ENCODE measurements at places on chromosomes 2 and 18.

DNA sequence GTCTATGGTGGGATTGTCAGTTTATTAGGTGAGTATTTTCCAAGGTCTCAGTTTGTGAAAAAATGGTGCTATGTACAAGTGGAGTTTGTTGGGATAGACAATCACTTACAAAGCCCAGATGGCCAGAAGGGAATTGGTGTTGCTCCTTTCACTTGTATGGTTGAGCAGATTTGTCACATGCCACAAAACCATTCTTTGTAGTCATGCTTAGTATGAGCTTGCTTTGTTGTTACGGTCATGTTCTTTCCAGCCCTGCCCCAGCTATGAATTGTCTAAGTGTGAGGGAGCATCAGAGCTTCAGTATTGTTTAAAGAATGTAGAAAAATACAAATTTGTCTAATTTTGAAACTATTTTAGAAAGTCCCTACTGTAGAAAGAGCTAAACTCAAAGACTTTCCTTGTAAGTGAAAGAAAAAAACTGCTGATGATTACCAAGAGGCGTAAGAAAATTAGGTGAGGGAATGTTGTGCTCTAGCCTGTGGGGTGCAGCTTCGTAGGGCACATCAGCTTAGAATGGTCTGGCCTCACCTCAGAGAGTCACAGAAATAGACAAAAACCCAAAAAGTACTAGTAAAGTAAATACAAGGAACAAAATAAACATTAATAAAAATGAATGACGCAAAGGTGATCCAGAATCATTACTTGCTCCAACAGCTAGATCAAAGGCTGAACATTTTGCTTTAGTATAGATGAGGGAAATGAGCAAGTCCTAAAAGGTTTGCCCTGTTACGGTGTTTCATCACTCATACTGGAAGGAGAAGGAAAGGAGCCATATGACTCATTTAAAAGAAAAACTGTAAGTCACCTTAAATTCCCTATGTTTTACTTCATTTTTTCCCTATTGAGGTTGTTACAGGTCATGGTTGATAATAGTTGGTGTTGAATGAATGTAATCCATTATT is 9.2 kb downstream of the TGIF1 start:
- DNase-seq, result no peak

DNA sequence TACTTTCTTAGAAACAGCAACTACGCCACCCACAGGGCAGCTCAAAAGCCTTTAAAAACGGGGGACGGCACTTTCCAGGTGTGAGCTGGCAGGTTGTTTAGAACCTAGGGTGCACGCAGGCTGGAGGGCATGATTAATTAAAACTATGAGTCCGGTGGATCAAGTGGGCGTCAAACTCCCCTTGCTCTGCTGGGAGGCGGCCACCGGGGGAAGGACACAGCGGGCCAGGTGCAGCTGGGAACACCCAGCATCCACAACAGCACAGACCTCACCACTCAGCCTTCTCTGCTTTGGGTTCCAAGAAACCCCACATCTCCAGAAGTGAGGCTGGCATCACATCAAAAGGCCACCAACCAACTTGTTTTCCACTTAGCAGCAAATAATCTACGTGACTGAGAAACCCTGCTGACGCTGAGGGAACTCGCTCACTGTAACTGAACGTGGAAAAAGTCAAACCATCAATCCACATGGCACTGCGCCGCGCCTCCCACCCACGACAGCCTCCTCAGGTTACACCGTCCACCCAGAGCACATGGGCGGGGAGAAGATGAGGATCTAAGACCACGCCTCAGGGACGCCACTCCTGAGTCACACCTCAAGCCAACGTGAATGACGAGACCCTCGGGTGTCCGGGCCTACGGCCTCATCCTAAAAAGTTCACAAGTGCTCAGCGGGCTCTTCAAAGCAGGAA is 118.2 kb downstream of the ZNF516 start:
- DNase-seq, result no peak

DNA sequence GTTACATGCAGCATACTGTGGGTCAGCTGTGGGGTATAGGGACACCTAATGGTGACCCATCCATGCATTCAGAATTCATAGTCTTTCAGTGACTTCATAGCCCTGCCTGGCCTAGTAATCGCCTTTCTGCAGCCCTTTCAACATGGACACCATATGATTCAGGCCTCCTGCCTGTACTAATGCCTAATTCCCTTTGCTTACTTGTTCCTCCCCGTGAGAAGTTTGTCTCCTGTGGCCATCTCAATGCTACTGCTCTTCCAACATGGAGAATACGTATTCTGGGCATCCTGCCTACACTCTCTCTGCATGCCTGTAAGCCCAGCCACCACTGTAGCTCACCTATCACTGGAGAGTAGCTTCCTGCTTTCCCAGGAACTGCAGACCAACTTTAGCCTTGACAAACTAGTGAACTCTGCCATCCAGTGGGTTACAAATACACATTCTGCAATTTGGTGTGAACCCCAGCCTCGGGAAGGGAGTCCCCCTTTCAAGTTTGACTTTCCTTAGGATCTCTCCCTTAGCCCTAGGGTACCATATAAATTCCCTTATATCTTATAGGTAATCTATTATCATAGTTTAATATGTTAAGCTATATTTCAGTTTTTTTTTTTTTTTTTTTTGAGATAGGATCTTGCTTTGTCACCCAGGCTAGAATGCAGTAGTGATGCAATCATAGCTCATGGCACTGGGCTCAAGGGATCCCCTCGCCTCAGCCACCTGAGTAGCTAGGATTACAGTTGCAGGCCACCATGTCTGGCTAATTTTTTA is 22.3 kb downstream of the M1AP start:
- DNase-seq, result no peak

DNA sequence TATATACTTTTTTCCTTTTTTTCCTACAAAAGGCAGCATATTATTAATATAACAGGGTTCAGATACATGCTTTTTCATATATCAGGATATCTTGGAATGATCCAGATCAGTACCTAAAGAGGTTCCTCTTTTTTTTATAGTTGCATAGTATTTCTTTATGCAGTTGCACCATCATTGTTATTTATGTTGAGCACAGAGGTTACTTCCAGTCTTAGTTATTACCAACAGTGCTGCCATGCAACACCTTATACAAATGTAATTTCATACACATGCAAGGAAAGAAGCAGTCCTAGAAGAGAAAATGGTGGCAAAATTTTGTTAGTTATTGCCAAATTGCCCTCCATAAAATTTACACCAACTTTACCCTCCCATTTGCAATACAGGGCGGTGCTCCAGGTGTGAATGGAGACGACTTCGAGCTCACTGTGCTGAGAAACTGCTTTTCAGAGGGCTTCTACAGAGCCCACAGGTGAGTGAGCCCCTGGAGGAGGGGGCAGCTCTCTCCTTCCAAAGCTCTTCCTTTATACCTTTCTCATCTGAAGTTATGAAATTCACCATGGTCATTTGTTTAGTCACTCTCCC is 30.0 kb upstream of the KCMF1 start:
- no peak for DNase-seq

DNA sequence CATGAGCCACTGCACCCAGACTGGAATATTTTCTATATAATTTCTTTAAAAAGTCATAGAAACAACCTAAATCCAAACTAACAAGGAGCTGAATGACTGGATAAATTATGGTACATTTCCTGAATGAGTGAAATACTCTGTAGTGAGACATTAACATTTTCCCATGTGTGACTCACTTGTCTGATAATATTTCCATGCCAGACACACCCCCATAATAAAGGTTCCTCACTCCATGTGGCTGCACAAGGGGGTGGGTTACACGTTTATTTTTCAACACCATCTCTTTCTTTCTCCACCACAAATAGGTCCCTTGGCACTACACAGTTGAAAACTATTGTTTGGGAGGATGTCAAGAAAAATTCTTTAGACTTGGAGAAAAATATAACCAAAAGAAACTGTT is 266.3 kb upstream of the LYPD1 start:
- DNase-seq, result peak; percentile 14

DNA sequence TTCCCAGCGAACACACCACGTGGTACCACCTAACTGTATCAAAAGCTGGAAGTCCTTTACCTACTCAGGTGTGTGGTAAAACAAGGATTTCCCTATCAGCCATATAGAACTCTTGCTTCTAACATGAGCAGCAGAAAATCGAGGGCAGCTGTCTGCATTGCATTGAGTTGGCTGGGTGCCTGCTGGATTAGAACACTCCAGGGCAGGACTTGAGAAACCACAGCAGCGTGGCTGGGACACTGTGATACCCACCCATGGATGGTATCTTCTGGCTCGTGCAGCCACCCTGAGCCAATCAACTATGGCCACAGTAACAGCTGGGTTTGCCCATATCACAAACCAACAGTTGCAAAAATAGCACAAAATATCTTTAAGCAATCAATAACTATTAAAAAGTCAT is 188.3 kb downstream of the FBXO15 start:
- no peak for DNase-seq

DNA sequence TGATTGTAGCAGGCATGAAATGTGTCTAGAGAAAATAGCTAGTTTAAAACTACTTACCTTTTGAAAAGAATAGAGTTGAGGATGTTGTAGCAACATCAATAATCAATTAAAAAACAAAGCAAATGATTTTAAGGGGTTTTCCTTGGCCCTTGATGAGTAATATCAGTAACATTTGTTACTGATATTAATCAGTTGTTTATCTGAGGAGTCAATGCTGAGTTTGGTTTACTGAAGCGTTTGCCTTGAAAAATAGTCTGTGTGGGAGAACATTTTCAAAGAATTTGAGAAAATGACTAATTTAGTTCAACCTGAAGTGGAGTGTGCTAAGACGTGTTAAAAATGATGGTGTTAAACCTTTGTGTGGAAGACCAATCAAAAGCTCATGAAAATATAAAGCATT is 9.3 kb downstream of the PTH2R start:
- DNase-seq, result no peak

DNA sequence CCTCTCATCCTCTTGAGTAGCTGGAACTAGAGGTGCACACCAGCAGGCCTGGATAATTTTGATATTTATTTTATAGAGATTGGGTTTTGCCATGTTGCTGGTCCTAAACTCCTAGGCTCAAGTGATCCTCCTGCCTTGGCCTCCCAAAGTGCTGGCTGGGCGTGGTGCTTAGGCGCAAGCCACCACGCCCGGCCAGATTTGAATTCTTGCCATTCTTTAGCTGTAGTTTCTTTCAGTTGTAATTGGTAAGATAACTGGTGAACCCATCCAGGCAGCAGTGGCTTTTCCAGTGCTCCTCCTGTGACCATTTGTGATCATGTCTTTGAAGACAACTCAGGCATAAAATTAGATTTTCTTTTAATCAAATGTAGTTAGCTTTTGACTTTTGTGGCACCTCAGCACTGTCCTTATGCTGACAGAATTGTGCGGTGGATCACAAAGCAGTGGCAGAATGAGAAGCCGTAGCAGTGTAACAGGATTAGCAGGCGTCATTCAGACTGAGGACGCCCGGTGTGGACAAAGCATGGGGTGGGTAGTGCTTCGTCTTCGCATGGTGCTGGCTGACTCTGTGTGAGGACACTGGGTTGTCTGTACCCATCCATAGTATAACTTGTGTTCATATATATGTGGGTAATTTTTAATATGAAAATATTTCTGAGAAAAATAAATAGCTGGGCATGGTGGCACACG is 30.0 kb upstream of the TOGARAM2 start:
- DNase-seq, result no peak

DNA sequence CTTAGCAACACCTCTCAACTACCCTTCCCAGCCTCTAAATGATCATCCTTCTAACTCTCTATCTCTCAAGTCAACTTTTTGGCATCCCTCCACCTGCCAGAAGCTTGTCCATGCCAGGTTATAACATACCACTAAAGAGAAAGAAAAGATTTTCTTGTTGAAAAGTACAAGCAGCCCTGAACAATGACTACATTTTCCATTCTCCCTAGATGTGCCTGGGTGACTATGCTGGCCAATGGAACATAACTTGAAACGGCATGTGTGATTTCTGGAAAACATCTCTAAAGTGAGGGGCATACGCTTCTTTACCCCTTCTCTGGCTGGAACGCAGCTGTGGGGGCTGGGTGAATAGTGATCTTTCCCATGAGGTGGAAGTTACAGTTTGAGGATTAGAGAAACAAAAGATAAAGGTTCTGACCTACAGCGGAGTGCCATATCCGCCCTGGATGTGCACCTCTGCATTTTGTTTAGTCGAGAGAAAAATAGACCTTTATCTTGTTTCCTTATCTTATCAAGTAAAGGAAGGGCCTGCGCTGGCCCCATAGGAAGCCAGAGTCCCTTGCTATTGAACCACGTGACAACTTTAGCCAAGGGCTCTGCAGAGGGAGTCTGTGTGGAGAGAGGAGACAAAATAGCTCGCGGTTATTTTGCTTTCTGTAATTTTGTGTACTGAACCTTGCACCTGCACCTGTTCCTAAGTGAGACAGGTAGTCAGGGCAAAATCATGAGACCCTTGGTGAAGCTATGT is 436.8 kb downstream of the TGIF1 start:
- DNase-seq, result no peak
